ENCODE measurements at places on chromosomes 4 and X. TPM values are rescaled to one million over a fixed set of nuclear protein-coding genes. Genes with fewer than 3 reads are reported as not detected.

DNA sequence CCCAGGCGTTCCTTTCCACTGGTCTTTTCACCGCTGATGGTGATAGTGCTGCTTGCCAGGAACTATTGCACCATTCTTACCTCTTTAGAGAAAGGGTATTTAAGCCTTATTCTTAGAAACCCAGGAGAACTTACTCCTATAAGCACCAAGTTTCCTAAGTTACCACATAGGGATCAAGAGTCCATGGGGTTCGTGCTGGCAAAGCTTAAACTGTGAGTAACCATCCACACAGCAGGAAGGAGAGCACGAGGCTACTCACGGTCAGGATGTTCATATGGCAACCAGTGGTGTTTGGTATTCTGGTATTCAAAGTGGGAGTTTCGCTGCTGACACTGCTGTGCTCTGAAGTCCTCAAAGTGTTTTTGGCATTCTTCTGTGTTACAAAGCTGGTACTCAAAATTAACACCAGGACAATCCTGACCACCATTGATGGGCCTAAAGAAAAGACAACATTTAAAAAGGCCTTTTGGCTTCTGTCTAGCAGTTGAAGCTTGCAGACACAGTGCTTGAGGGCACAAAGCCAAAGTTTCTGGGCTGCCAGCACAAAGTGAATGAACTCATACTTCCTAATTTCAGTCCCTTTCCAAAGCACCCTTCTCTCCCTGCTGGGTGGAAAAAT, 256.9 kb downstream of the ADAMTS3 start:
- peak; percentile 99 for DNase-seq

DNA sequence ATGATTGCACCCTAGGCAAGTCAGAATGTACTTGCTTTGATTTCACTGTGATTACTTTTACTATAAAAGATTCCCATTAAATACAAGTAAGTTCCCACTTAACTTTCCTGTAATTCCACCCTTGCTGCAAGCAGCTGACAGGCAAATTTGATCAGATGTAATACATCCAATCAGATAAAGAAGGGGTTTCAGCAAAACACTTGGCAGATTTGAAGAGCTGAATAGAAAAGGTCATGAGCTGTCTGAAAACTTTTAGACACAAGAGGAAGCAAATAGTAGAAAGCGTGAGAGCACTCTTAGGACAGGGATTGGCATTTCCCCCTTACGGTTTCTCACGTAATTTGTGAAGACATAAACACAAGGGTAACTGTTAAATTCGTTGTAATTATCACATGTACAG, 22.8 kb downstream of the HSD17B13 start:
- DNase-seq: no peak

GRCh38 chr4:107319386-107319785, 283.3 kb upstream of the DKK2 start:
- peak; percentile 23 for DNase-seq

GRCh38 chr4:93317057-93317456, 511.5 kb upstream of the ATOH1 start:
- DNase-seq: no peak

DNA sequence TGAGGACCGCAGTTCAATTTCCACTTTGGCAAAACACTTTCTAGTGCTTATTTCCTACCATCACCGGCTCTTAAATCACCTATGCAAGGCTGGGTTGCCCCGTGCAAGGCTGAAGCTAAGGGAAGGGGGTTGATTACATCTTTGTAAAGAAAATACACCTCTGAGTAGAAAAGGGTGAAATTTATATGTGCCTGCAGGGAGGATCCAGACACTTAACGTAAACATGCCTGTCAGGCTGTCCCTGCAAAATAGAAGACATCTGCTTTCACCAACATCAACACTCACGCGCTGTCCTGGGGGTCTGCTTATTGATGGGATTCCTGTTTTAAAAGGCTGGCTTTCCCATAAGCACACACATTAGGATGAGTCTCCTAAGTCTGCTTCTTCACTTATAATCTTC, 92.0 kb downstream of the PRKX start:
- no peak for DNase-seq

- DNase-seq: no peak
Observed at GRCh38 chrX:134368126-134368525, 91.8 kb upstream of the HPRT1 start.

DNA sequence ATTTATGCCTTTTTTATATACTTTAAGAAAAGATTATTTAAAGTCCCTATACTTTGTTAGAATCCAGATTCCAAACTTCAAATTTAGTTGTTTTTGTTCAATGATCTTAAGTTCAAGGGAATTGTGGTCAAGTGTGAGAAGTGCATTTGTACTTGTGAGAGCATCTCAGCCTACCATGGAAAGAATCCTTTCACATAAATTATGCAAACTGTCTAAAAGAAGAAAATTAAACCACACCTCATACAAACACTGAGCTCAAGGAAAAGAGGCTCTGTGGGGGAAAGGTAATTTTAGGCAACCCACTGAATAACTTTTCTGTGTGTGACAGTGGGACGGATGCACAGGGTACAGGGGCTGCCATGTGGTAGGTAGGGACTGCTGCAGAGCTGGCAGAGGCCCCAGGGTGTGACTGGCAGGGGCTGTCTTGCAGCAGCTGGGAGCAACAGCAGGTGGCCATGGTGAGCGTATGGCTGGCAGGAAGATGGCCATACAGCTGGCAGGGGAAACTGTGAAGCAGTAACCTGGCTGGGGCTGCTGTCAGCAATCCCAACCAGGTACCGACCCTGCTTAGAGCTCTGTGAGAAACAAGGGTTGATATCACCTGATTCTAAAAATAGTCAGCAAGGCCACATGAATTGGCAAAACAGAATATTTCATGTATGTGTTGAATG, 130.6 kb downstream of the UGT8 start:
- no peak for DNase-seq

DNA sequence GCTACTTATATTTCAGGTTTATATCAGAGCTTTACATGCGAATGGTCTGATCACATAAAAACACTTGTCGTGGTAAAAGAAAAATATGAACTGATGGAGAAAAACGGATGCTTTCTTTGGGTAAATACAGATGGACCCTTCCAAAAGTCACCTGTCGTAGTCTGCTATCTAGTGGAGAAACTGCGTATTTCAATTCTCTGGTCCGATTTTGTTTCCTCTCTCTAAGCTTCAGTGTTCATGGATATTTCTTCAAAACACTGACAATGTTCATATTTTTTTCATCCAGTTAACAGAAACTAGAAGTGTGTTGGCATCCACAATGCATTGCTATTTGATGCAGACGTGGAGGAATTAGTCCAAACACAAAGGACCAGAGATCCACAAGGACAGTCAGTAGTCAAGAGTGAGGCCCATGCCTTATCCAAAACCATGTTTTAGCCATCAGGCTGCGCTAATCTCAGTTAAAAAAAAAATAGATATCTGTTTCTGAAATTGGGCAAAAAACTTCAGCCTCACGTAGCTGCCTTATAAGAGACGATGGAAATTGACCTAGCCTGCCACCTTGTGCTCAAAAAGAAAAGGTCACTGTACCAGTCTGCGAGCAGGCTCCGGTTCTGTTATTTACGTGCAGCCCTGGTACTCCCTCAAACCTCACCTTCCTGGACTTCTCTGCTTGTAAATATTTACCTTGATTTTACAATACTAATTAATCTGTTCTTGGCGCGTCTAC, 16.0 kb downstream of the MEPE start:
- peak; percentile 68 for DNase-seq

DNA sequence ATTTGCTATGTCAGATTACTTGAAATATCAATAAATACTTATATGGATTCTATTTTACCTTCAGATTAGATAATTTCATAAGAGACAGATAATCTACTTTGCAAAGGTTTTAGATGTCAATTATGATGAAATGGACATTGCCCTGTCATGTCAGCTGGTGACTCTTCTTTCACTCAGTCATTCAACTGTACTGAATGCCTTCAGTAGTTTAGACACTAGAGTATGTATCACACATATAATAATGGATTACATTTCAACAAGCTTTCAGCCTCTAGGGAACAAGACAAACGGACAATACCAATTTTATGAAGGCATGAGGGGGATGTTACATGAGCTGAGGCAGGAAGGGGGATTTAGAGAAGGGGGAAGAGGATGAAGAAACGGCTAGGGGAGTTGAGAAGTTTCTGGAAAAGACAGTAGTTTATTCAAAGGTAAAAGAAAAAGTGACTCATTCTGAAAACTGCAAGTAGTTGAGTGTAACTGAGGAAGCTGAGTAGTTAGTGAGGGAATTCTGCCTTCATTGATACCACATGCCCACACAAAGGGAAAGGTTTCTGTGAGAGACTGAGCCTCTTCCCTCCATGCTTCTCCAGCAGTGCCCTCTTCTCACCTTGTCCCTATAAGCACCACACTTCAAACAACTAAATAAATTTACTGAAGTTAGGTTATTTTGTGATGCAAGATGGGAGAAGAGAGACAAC, 25.7 kb downstream of the SLC9B2 start:
- no peak for DNase-seq

- peak; percentile 65 for DNase-seq
Observed at GRCh38 chrX:125089761-125090445, 229.8 kb upstream of the TEX13C start.

DNA sequence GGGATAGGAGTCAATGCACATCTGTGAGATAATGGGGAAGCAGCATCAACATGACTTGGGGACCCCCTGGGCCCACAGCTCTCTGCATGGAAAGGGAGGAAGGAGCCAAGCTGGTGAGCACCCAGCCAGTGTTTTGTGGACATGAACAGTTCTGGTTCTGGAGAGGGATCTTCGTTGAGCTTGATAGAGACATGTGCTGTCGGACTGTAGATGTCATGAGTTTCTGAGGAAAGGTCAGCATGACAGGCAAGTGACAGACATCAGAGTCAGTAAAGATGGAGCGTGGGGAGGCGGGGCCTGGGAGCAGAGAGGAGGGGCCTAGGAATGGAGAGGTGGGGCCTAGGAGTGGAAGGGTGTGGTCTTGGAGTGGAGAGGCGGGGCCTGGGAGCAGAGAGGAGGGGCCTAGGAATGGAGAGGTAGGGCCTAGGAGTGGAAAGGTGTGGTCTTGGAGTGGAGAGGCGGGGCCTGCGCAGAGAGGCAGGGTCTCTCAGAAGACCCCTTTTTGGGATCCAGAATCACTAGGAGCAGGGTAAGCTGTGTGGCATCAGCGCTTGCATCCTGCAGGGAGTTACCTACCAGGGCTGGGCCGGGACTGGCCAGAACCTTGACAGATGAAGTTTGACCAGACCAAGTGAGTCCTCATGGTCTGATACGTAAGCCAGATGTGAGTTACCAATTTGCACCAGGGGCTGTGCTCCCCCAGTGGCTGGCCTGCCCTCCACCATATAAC, 33.7 kb downstream of the PIGG start:
- DNase-seq: no peak

DNA sequence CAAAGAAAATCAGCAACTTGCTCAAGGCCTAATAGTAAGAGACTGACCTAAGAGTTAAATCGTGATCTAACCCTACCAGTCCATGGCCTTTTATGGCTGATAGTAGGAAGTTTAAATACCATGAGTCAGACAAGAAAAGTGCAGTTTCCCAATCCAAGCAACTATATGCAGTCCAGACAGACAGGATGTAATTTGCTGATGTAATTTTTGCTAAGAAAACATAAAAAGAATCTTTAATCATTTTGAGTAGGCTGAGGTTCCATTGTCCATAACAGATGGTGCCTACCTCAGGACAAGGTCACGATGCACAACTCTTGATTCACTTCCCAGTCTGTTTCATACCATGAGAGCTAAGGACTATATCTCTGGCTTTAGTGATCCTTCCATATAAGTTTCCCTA, 317.5 kb upstream of the GRIA3 start:
- DNase-seq: peak; percentile 46

- DNase-seq: no peak
Observed at GRCh38 chr4:41430792-41431191, 107.2 kb upstream of the LIMCH1 start.

GRCh38 chrX:40877887-40878286, 142.5 kb upstream of the MED14 start:
- DNase-seq: peak; percentile 29

DOCK11 gene
- total RNA-seq: 4.9 TPM

ARL9 gene
- total RNA-seq: 0.69 TPM

PORCN gene
- 9.2 TPM for total RNA-seq

SUPT20HL1 gene
- total RNA-seq: not detected

GPR119 gene
- not detected for total RNA-seq

ADH1A gene
- not detected for total RNA-seq

Data from renal cortical epithelial cell (primary cell).